ENCODE measurements at places on chromosomes 2 and 18.
A peak's percentile ranks its signal among the peaks of the same experiment; 100 is the strongest.

GRCh38 chr2:232874677-232875223 is 4.7 kb downstream of the SNORC start:
- no peak for DNase-seq

GRCh38 chr18:23169673-23170044 is 34.4 kb downstream of the CABLES1 start:
- no peak for DNase-seq

DNA sequence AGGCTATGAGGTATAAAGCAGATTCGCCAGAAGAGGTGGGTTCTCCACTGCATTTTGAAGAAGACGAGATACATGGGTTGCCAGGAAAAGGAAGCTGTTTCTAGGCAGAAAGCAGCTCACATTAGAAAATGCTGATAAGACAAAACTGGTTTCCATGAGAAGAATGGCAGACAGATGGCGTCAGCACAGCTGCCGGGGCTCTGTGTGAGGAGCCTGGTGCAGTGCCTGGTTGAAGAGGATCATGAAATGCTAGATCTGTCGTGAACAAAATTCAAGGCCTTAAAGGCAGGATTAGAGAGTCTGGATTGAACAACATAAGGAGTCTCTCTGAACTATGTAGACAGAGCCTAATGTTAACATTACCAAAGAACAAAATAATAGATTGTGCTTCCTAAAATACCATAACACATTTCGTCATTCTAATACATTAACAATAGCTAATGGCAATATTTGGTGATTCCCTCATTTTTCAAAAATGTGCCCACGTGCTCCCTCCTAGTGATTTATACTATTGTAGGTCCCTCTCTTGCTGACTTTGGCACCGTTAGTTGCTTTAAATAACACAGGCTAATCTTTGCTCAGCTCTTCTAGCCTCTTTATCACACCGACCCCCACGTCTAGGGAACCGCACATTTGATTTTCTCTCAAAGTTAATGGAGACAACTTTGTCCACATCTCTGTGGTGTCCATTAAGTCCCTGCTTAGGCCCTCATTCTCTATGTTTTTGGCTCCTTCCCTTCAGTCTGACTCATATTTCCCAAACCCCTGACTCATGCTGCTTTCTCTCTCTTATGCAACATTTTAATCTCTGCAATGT is 38.2 kb downstream of the EFEMP1 start:
- no peak for DNase-seq

GRCh38 chr2:20430035-20430434 is 16.8 kb upstream of the RHOB start:
- DNase-seq = no peak

DNA sequence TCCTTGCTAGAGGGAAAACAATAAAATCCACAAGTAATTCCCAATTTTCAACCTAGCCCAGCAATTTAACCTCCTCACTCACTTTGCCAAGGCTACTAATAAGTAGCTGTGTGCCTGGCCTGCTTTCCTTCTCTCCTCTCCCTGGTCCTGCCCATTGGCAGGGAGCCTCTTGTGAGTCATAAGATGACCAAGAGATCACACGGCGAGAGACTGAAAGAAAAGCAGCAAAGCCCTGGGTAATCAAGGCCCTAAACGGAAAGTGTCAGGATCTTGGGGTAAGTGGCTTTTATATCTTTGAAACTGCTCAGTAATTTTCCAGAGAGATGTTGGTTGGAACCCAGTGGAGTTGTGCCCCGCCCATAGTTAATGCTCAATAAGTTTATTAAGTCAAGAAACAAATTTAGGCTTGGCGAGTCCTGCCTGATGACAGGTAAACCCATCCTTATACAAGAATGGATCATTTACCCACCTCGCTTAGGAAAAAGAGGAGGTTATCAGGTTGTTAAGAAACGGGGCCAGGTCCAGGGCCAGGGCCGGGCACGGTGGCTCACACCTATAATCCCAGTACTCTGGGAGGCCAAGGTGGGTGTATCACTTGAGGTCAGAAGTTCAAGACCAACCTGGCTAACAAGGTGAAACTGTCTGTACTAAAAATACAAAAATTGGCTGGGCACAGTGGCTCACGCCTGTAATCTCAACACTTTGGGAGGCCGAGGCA is 10.0 kb upstream of the ADAM17 start:
- no peak for DNase-seq

GRCh38 chr2:149430743-149431736 is 100.7 kb downstream of the LYPD6 start:
- DNase-seq = no peak

DNA sequence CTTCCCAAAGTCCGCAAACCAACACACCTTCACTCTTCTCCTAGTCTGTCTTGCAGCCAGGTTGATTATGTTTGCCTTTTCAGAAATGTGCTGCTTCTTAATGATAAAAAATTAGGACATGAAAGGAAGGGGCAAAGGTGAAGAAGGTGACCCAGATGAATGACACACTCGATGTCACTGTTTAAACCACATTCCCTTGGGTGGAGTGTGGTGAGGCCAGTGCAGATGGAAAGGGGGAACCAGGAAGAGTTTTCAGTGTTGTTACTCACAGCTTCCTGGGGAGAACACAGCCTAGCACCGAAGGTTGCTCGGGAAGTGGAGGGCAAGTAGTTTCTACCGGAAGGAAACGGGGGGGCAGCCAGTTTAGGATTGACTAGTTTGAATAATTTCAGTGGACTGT is 57.2 kb upstream of the BOD1L2 start:
- DNase-seq = no peak

- no peak for DNase-seq
Measured at GRCh38 chr18:63446266-63446665, 24.0 kb upstream of the VPS4B start.

- DNase-seq = no peak
Measured at GRCh38 chr2:44743473-44743872, 198.0 kb upstream of the SIX3 start.

DNA sequence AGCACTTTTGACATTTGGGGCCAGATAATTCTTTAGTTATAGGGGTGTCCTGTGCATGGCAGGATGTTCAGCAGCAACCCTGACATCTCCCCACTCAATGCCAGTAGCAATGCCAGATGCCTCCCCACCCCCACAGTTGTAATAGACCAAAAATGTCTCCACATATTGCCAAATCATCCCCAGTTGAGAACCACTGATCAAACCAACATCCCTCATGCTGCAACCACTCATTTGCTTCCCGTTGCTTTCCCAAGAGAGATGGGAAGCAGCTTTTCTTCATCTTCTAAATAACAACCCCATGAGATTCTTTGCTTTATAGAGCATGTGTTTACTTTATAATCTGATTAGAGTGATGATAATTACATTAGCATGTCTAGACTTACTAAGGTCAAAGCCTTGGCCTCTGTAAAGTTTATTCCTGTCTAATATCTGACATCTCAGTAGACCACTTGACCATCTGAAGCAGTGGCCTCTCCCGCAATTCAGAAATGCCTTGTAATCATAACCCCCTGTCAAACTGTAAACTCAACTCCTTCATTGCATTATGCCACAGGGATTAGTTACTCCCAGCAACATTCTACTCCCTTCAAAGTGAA is 28.7 kb upstream of the C1D start:
- no peak for DNase-seq

DNA sequence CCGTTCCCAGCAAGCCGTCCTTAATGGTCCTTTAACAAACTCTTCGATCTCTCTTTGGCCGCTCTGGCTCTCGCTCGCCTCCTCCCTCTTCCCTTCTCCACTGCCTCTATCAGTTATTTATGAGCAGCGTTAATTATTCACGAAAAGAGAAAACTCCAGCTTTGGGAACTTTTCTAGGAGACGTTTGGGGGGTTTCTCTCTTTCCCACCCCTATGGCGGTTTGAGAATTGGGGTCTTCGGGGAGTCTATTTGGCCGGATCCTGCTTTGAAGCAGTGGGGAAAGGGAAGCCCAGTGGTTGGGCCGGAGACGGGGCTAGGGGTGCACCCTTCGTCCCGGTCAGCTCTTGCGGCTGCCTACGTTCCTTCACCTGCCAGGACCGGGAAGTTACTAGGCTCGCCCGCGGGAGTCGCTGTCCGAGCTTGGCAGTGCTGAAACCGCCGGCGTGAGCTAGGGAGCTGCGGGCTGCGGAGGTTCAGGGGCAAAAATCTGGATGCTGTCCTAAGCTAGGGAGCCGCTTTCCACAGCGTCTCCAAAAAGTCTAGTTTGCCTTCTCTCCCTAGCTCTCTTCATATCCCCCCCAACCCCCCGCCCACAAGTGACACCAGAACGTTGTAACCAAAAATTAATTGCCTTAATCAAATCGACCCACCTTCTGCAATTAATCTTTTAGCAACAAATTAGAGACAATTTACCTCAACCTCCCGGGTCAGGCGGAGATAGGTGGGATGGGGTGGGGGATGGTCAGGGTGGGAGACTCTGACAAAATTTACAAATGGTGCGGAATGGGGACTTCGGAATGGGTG is 8.9 kb upstream of the SKOR2 start:
- no peak for DNase-seq

DNA sequence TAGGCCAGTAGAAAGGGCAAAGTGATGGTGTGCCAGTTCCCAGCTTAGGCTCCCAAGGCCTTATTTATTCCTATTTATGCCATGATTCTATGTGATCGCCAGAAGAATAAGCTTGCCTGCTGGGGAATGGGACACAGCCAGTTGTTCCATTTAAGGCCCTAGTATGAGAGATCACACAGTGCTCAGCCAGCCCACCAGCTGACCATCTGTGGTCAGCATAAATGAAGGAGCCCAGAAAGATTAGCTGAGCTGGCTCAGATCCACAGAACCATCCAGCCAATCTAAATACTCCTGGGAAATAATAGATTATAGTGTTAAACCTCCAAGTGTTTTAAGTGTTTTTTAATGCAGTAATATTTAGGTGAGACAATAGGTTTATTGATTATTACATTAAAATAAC is 12.6 kb upstream of the L3MBTL4 start:
- no peak for DNase-seq

- DNase-seq = no peak
Measured at GRCh38 chr2:147865560-147865959, 20.7 kb downstream of the ACVR2A start.

DNA sequence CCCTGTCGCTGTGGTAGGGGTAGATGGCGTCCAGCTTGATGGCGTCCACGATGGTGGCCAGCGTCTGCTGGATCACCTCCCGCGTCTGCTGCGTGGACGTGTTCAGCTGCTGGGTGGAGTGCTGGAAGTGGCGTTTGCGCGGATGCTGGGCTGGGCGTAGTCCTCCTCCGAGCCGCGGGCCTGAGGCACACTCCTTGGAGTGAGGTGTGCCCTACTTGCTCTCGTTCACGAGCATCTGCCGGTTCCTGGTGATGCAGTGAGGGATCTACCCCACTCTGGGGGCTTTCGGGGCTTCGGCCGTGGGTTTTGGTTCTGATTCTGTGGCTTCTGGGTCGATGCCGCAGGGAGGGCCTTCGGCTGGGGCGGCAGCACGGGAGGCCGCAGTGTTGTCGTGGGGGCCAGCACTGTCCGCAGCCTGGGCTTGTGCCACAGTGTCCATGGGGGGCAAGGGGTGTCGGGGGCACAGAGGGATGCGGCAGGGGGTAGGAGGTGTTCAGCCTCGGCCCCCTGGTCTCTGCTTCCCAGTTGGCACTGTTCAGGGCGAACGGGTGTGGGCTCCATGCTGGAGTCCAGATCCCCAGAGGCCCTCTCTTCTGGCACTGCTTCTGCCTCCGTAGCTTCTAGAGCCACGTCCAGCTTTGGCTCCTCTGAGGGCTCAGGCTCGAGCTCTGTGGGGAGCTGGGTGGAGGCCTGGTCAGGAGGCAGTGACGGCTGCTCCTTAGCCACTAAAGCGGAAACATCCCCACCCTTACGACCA is 890.6 kb upstream of the LRRTM1 start:
- DNase-seq = no peak

- DNase-seq = no peak
Measured at GRCh38 chr2:111938392-111938791, 40.0 kb downstream of the MERTK start.

- no peak for DNase-seq
Measured at GRCh38 chr18:37341473-37342086, 224.0 kb downstream of the CELF4 start.

- DNase-seq = no peak
Measured at GRCh38 chr18:38759457-38759856, 1193.9 kb upstream of the CELF4 start.

- DNase-seq = peak; percentile 20
Measured at GRCh38 chr18:55588111-55588869, at the start of gene TCF4. Gene TCF4, minus strand, starts transcription at chr18:55588192. Its CDS starts 1,076 bp downstream, at chr18:55587116.

- no peak for DNase-seq
Measured at GRCh38 chr2:40653829-40654228, 201.9 kb upstream of the SLC8A1 start.

DNA sequence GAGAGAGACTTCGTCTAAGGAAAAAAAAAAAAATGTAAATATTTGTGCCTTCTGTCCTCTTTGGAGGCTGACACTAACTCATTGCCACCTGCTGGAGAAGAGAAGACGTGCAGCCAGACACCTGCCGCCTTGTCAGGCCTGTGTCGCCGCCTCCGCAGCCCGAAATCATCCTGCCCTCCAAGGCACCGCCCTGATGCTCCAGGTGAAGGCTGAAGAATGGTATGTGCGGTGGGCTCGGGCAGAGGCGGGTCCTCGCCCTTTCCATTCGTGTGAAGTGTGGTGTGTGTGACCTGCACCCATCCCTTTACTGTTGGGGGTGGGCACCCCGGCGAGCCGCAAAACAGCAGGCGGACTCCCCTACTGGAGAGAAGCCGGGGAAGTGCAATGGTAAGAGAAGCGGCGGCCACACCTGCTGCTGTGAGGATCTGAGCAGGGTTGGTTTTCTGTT is 60.4 kb downstream of the FAM161A start:
- DNase-seq = peak; percentile 67

DNA sequence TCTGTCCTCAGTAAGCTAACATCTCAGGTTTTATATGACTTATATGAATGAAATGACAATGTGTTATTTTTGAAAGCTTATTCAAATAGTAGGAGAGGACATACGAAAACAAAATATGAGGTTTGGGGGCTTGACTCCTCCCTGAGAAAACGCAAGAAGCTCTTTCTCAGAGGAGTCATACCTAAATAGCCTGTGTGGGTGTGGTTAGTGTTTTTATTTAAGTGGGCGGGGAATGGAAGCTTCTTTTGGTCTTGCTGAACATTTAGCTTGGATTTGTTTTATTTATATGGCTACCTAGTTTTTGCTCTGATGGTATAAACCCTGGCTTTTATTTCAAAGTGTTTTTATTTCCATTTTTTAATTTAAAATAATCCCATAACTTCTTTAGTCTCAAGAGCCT is 72.1 kb upstream of the DSG1 start:
- DNase-seq = no peak

- DNase-seq = no peak
Measured at GRCh38 chr2:238159661-238160205, 963 bp downstream of the ERFE start.

DNA sequence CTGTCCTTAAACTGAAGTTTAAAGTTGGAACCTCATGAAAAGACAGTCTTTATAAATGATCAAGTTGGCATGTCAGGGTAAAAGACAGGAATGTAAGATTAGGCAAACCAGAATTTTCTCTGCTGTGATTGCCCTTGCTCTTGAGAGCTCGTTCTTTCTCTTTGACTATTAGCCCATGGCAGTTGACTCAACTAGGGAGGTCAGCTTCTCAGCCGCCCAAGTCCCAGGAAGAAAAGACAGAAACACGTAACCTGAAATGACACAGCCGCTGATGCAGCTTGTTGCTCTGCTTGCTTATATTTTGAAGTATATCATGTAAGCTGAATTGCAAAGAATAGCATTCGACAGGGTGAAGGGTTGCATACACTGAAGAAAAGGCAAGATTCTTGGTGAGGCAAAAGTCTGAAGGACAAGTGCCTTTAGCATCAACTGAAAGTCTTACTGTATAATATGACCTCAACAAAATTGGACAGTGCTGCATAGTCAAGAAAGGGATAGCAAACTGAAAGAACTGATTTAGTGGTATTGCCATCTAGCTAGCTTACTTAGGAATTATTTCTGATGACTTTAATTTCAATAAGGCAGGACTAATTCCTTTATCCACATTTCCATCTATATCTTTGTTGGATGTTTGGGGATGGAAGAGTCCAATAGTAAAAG is 54.7 kb downstream of the ARHGAP15 start:
- no peak for DNase-seq
